Hematopoietic multipotent progenitor cell (in vitro differentiated cells): ENCODE measurements at places on chromosomes 4 and X. TPM values are rescaled to one million over a fixed set of nuclear protein-coding genes. Genes with fewer than 3 reads are reported as not detected.
A peak's percentile ranks its signal among the peaks of the same experiment; 100 is the strongest.

The PIM2 gene
- 142 TPM for total RNA-seq

The OTC gene
- total RNA-seq: not detected

DNA sequence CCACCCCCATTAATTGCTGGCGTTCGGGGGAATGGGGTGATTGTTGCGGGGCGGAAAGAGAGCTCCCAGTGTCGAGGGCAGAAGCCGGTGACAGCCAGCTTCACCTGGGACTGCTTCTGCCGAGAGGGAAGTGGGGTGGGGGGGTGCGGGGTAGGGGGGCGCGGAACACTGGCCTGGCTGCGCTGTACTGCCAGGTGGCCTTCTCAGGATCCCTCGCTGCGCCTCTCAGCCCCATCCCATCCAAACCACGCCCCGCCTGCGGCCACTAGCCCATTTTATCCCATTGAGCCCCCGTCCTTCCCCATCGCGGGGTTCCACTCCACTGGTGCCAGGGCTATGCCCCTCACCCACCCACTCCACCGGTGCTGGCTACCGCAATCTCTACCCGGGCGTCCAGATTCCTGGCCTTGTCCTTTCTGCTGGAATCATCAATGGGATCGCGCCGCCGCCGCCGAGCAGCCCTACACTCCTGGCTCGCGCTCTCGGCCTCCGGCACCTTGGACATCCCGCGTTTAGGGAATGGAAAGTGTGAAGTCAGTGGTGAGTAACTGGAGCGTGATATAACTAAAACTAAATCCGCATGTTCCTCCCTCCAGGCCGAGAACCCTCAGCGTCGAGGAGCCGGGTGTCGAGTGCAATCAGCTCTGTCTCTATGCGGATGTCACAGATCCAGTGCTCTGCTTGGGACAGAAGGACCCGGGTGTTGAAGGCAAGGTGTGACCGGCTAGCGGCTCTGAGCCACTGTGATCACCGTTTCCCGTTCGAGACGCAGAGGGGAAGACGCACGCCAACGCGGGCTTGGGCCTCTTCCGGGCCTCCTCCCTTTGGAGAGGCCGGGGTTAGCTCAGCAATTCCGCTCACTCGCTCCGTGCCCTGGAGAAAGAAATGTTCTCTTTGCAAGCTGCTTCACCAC lies 20.5 kb downstream of the NKX3-2 start:
- no peak for DNase-seq

GRCh38 chr4:169385376-169385775 lies 114.6 kb upstream of the SH3RF1 start:
- DNase-seq: no peak

- peak; percentile 79 for DNase-seq
Measured at GRCh38 chrX:56763556-56764152, 34.6 kb downstream of the NBDY start.

- DNase-seq: no peak
Measured at GRCh38 chr4:7539659-7540058, 104.9 kb upstream of the PSAPL1 start.

DNA sequence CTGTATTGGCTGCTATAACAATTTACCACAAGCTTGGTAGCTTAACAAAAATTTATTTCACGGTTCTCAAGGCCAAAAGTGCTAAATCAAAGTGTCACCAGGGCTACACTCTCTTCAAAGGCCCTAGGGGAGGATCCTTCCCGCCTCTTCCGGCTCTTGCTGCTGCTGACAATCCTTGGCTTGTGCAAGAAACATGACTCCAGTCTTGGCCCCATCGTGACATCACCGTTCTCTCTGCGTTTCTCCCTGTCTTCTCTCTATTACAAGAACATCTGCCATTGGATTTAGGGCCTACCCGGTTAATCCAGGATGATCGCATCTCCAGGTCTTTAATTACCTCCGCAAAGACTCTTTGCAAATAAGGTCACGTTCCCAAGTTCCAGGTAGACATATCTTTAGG lies 10.4 kb upstream of the CLCN4 start:
- DNase-seq: no peak

- DNase-seq: no peak
Measured at GRCh38 chr4:169428376-169428775, 157.6 kb upstream of the SH3RF1 start.

DNA sequence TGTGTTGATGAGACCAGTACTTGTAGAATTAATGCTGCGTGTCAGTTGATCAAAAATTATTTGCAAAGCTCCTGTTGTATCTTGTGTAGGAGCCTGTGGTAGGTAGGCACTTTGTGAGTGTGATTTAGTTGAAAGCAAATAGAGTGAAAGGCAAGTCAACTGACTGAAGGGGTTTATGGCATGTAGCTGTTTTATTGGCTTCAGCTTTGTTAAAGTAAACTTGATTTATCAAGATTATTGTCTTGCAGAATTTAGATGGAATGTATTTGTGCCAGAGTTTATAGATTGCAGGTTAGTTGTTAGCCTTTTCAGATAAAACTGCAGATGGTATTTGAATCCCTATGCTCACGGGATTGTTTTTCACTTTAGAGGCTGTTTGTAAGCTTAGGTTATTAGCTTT lies 128.0 kb downstream of the FRAS1 start:
- no peak for DNase-seq
